Astrocyte (in vitro differentiated cells and primary cell): ENCODE measurements at places on chromosomes 5 and 9. TPM values are rescaled to one million over a fixed set of nuclear protein-coding genes. Genes with fewer than 3 reads are reported as not detected.

Gene SOWAHA
- 0.10 and 0.20 TPM in 2 replicates for total RNA-seq

Gene SMIM3
- 16.7 and 19.8 TPM in 2 replicates for total RNA-seq

DNA sequence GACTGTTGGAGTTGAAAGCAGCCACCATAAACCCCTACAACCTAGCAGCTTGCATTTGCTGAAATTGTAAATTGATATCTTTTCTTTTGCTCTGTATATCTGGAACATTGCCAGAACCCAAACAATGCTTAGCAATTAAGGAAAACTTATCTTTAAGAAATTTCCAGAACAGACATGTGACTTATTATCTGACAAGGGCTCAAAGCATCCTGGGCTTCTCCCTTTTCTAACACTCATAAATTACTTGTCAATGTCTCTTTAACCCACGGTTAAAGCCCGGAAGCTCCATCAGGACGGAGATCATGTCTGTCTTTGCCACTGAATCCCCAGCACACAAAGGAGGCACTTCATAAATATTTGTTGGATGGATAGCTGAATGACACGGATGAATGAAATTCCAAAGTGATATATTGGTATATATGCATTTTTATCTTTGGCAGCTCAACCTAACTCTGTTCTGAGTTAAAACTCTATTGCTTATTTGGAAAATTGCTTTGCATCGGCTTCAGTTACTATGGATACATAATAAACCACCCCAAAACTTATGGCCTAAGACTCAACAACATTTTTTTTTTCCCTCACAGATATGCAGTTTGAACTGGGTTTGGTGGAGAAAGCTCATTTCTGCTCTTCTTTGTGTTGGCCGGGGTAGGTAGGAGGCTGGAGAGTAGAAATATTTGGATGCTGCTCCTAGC, 103.1 kb upstream of the CLINT1 start:
- no peak for DNase-seq

- DNase-seq = no peak
Observed at GRCh38 chr5:36854402-36855140, 22.0 kb upstream of the NIPBL start.

Gene MCTP1
- total RNA-seq = 40.6 and 45.9 TPM in 2 replicates

Gene SPATA24
- 4.5 and 5.2 TPM in 2 replicates for total RNA-seq

Gene CCNI2
- 0.16 and 0.24 TPM in 2 replicates for total RNA-seq
